ENCODE measurements at places on chromosomes 7 and 10.

DNA sequence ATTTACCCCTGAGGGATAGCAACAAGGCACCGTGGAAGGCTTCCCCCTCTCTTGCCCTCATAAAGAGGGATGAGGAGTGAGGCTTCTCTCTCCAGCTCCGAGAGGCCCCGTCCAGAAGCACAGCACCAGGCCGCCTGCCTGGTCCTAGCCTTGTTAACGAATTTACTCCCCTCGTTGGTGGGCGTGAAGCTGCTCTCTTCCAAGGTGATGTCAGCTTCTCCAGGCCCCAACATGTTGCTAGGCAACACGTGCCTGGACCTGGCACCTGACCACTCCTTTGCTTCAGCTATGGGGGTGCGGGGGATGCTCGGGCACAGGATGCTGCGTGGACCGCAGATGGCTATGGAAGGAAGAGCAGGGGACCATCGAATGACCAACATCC lies 135.2 kb upstream of the MGMT start:
- DNase-seq: no peak

DNA sequence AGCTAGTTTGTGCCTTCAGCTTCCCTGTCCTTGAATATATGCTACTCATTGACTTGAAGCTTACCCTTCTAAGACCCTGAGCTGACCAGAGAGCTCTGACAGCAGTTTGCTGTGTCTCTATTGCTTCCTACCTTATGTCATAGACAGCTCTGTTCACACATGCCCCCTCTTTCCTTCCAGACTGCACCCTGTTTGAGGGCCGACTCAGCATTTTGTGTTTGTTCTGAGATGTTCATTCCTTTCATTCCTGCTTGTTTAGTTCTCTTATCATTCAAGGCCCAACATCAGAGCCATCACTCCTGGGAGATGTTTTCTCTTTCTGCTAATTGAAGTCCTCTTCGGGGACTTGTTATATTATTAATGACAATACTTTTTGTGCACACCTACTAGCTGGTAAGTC lies 518.9 kb downstream of the LRMDA start:
- DNase-seq: no peak

- DNase-seq: no peak
These were observed 89.2 kb upstream of the NPS start for GRCh38 chr10:127459918-127460317.

- DNase-seq: no peak
These were observed 906.2 kb downstream of the LRMDA start for GRCh38 chr10:76337641-76338040.

- no peak for DNase-seq
These were observed 224.1 kb downstream of the GLI3 start for GRCh38 chr7:42012786-42013360.

GRCh38 chr7:129612112-129613015 lies 844 bp downstream of the NRF1 start:
- peak; percentile 25 for DNase-seq

DNA sequence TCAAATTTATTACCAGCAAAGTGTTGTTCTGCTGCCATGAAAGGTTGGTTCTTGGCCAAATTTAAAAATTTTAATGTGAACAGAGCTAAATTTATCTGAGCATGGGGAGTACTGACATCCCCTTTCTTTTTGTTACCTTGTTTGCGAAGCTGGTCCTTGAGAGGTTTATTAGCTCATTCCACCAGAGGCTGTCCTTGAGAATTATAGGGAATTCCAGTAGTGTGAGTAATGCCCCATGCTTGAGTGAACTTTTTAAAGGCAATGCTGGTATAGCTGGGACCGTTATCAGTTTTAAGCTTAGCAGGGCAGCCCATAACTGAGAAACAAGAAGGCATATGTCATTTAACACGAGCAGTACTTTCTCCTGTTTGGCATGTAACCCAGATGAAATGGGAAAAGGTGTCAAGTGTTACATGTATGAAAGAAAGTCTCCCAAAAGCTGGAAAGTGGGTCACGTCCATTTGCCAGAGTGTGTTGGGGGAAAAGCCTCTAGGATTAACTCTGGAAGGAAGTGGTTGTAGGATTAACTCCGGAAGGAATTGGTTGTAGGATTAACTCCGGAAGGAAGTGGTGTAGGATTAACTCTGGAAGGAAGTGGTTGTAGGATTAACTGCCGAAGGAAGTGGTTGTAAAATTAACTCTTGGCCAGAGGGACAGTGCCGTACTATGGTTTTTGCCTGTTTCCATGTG lies 37.3 kb upstream of the AKR1C2 start:
- no peak for DNase-seq

DNA sequence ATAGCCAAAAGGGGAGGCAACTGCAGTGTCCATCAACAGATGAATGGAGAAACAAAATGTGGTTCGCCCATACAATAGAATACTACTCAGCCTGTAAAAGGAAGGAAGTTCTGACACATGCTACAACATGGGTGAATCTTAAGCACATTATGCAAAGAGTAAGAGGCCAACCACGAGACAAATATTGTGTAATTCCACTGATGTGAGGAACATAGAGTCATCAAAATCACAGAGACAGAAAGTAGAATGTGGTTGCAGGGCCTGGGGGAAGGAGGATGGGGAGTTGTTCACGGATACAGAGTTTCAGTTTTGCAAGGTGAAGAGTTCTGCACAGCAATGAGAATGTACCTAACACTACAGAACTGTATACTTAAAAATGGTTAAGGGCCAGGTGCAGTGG lies 13.7 kb upstream of the C10orf71 start:
- DNase-seq: no peak

DNA sequence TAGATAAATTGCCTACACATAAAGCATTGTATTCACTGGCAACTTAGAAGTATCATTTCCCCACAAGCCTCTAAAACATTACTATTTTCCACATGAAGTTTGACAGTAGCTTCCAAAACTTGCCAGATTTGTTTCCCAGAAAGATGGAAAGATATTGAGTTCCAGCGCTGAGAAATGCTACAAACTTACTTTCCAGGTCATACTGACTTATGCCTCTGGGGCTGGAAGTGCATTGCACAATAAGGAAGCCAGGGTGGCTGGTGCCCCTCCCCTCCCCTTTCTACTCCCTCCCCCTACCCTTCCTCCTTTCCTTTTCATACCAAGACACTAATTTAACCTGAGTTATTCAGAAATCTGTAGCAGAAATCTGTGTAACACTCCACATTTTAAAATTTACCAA lies 212.6 kb downstream of the WDR37 start:
- DNase-seq: no peak

GRCh38 chr10:89679986-89680385 lies 21.4 kb upstream of the KIF20B start:
- no peak for DNase-seq

- no peak for DNase-seq
These were observed 201.4 kb upstream of the SH2B2 start for GRCh38 chr7:102085218-102085772.

GRCh38 chr7:20299647-20300312 lies 30.9 kb upstream of the ITGB8 start:
- DNase-seq: no peak

DNA sequence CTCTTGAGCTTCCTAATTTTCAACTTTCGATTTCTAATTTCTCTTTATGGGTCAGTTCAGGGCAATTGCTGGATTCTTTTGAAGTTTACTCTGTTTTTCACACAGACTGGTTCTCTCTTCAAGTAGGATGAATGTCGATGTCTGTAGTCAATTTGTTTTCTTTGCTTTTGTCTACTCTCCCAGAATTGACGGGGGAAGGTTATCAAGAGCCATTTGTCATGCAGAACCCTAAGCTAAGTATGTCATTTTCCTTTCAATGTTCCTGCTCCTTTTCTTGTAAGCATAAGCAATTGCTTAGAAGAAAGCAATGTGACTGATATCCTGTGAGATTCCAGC lies 53.7 kb downstream of the SLC39A12 start:
- DNase-seq: no peak

DNA sequence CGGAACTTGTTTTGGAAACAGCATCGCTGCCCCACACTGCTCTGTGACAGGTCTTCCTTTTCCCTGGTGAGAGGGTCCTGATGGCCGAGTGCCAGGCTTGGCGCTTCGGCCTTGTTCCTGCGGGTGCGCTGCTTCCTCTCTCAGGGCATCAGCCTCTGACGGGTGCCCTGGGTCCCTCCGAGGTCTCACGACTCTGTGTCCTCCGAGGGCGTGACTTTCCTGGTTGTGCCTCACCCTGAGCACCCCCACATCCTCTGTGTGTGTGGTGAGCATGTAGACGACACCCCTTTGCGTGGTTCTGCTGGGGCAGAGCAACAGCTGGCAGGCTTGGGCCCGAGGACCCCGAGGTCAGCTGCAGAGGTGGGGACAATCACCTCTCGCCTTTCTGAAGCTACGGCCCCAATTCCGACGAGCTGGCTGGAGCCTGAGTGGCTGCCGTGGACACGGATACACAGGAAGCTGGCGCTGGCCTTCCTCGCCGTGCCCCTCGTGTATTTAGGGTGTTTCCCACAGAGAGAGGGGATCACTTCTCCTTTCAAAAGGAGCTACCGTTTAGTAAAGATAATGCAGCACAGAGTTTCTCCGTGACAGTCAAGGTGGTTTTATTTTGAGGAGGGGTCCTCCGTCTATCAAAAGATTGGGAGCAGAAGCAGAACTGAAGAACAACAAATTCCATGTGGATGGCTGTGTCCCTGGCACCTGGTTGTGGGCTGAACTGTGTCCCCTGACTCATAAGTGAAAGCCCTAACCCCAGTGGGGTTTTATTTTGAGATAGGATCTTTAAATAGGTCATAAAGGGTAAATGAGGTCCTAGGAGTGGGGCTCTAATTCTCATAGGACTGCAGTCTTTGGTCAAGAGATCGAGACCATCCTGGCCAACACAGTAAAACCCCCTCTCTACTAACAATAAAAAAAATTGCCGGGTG lies 36.2 kb upstream of the PITRM1 start:
- no peak for DNase-seq

DNA sequence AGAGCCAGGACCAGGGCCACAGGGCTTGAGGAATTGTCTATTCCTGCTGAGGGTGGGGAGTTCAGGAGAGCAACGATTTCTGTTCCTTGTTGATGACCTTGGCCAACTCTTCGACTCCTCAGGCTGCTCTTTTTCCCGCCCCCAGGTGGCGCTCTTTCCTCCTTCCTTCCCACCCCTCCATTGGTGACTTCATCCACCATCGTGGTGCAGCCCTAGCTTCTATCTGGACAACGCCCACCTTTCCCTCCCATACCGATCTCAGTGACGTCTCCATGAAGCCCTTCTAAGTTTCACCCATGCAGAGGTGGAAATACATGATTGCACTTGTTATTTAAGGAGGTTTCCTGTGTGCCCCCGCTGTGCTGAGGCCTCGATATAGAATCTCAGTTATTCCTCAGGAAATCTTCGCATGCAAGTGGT lies 22.1 kb upstream of the CARD11 start:
- peak; percentile 53 for DNase-seq

- DNase-seq: no peak
These were observed 508.8 kb downstream of the CCSER2 start for GRCh38 chr10:84837041-84837812.

GRCh38 chr7:521221-522070 lies 1.8 kb upstream of the PDGFA start:
- no peak for DNase-seq

All from central memory CD4-positive, alpha-beta T cell (primary cell).